Karpas-422 (cell line): ENCODE measurements at places on chromosomes 1 and 21.

DNA sequence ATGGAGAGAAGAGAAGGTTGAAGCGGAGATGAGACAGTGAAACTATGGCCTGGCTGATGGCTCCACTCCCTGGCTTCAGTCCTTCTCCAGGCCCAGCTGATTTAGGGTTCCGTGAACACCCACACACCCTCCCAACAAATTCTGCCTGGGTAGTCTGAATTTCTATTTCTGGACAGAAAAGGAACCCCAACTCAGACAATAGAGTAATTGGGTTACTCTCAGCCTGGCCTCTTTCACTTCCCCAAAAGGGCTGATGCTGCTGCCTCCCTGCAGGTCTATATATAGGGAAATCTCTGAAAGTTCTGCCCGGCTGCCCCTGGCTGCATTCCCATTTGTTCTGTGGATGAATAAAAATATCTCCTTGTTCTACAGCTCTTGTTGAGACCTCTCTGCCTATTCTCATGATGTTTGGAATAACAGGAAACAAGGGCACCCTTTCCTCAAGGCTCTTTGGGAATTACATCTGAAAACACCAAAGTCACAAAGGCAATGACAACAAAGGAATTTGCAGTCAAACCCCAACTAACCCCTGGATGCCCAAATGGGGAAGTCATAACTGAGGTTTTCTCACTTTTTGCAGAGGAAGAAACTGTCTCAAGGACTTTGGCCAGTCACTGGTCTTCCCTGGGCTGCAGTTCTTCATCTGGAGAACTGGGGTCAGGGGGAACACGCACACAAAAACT lies 11.4 kb upstream of the ZSCAN20 start:
- DNase-seq = peak; percentile 88

GRCh38 chr1:36419569-36419968 lies 21.9 kb upstream of the LSM10 start:
- DNase-seq = no peak

DNA sequence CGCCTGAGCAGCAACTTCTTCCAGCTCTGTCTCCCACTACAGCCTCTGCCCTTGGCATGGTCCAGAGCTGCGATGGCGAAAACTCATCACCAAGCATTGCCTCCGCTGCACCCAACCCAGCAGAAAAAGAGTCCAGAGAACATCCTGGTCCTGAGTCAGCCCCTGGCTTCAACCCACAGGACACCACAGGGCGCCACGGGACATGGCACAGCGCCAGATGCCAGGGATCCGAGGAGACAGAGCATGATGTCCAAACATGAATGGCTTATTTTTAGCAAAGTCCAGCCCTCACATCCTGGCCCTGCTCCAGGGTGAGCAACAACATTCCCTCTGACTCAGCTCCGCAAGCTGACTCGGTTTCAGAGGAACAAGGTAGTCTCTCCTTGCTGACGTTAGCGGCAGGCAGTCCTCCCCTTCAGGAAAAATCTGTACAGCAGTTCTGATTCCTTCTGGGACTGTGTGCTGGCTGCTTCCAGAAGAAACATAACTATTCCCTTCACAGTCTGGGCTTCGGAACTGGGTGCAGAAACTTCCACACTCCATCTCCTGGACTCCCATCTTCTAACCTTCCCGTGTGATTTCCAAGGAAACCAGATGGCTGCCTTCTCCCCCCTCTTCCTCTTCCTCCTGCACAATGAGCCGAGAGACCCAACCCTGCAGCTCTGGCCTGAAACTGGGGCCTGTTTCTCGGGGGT lies 131.3 kb downstream of the TOMM20 start:
- DNase-seq = no peak

DNA sequence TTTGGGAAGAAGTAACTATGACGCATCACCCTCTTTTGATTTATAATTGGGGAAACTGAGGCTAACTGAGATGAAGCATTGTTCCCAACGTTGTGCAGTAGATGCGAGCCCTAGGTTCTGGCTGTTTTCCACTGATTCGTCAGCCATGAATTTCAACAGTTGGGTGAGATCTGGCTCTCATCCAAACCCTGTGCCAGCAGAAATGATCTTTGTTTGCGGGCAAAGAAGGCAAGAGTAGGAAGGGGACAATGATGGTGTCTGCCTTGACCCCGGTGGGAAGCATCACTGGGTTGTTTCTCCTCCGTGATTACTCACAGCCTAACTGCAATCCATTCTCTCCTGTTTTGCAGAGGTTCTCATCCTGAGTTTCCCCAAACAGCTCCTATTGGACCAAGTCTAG lies 142.3 kb downstream of the MIS18A start:
- no peak for DNase-seq

- no peak for DNase-seq
Measured at GRCh38 chr1:32341971-32342370, 5.9 kb upstream of the MARCKSL1 start.

- peak; percentile 75 for DNase-seq
Measured at GRCh38 chr1:220775240-220775853, 11.4 kb upstream of the MTARC1 start.
